Natural killer cell (primary cell): ENCODE measurements at places on chromosomes 11 and 22. TPM values are rescaled to one million over a fixed set of nuclear protein-coding genes. Genes with fewer than 3 reads are reported as not detected.
A peak's percentile ranks its signal among the peaks of the same experiment; 100 is the strongest.

DNA sequence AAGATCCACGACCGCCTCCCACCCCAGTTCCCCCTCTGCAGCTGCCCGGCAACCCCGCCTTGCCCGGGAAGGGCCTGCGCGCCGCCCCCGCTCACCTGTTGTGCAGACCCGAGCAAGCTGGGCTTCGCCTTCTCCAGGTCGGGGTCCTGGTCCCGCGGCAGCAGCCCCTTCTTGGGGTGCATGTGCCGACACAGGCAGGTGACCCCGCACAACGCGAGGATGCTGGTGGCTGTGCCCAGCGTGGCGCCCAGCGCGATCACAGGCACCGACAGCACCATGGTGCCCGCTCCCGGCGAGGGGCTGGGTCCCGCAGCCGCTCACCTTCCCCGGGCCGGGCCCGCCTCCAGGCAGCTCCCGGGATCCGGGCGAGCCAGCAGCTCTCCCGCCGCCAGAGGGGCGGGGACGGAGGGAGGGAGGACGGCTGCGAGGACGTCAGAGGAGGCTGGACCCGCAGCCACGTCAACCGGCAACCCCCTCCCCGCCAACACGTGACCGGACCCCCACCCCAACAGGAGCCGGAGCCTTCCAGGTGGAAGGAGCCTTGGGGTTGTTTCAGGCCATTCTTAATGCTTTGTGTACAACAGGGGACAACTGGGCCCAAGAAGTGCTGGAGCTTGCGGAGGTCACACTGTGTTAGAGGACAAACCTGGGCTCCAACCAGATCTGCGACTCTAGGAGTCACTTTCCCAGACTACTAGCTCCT lies at the start of gene SYT13:
Gene SYT13 (minus strand): TSS at position 412 of the 703 bp plus-strand sequence. CDS start 134 bp downstream, at position 278.
- H3K27ac ChIP-seq: no peak within 1 kb of the TSS
- peaks cover 24% of the 10 kb centered on the region for H3K27me3 ChIP-seq
- H3K36me3 ChIP-seq: no peaks in the 10 kb centered on the region
- no peak within 1 kb of the TSS for H3K4me3 ChIP-seq
- no peak for DNase-seq

DNA sequence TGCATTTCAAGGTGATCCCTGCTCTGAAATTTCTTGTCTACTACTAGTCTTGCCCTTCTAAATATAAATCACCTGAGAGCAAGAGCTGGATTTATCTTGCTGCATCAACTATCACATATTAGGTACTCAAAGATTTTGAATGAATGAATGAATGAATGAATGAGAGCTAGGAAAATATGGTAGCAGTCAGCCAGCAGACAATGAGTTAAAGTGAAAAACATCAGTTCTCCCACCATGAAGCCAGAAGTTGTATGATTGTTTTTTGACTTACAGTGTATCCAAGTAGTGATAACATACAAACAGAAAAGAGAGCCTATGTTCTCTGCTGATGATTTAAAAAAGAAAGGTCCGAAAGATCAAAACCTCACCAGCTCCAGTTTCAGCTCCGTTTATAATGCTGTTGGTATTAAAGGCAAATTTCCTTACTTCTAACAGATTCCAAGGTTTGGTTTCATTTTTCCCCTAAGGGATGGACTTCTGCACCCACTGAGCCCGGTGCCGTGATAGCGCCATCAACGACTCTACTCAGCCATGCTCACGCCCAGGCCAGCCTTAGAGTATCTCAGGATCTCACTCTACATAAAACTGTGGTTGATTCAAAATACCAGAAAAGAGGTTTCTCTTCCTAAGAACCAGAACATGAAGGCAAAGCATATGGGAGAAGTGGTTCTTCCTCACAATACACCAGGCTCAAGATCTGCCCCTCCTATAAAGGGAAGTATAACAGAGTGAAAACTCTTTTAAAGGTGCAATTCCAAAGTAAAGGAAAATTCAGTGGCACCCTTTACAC lies 92.0 kb downstream of the SGSM3 start:
- H3K27ac ChIP-seq: peak overlapping the region; percentile 72
- peak; percentile 58 for DNase-seq
- H3K27me3 ChIP-seq: no peaks in the 10 kb centered on the region
- H3K4me3 ChIP-seq: peak overlapping the region; percentile 53
- peaks cover 15% of the 10 kb centered on the region for H3K36me3 ChIP-seq

DNA sequence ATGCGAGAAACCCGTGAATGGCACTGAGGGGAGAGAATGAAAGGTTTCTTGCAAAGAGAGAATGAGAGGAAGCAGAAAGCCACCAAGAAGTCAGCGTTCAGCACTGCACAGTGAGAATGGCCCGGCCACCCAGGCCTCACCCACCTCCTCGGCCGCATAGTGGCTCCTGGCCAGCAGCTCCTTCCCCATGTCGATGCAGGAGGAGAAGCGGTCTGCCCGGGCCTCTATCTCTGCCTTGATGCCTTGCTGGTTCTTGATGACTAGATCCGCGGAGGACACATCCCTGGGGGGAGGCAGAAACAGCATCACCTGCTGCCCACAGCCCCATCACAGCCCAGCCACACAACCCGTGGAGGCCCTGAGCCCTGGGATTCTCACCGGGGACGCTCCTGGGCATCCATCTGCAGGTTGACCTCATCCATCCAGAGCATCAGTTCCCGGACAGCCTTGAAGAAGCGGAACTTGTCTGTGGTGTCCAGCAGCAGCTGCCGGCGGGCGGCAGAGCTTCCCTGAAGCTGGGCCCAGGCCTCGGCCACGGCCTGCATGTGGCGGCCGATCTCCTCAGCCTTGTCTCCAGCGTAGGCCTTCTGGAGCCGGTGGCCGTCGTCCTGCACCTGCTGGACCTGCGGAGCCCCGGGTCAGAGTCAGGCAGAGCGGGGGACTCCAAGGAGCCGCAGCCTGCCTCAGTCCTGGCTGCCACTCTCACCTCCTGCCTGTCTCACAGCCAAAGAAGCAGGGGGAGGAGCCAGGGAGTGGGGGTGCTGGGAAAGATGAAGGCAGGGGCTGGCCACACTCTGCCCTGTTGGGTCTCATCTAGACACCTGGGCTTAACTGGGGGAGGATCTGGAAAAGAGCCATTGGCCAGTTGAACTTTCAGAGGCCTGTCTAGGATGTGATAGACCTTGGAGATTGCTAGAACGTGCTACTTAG lies 12.2 kb upstream of the RBM4B start:
- no peak overlapping the region for H3K4me3 ChIP-seq
- H3K27ac ChIP-seq: no peak overlapping the region
- H3K27me3 ChIP-seq: no peaks in the 10 kb centered on the region
- DNase-seq: no peak

GRCh38 chr11:11534981-11535380 lies 86.8 kb downstream of the GALNT18 start:
- no peaks in the 10 kb centered on the region for H3K27me3 ChIP-seq
- no peak for DNase-seq
- H3K27ac ChIP-seq: no peak overlapping the region
- no peaks in the 10 kb centered on the region for H3K4me1 ChIP-seq
- no peaks in the 10 kb centered on the region for H3K36me3 ChIP-seq

DNA sequence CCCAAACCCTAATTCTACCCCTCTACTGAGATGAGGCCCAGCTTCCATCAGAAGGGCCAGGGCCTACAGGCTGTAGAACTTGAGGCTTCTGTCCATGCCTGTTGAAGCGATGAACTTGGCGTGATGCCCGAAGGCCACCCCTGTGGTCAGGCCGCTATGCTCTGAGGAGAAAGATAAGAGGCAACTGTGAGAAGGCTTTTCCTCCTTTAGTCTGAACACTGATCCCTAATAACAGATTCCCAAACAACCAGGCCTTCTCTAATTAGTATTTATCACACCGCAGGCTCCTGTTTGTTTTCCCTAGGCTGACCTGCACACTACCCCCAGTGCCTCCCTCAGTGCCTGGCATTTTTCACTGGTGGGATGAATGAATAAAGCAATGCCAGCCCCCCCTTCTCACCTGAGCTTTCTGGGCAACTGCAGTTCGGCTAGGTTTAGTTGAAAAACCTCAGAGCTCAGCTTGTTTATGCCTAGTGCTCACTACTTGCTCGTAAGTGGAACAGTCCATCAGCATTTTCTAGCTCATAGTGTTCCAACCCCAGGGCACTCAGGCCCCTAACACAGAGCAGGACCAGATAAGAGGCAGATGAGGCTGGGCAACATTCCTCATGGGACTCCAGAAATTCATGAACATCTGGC lies 15.2 kb downstream of the PRPF19 start:
- H3K27ac ChIP-seq: no peak overlapping the region
- no peaks in the 10 kb centered on the region for H3K27me3 ChIP-seq
- no peak overlapping the region for H3K4me3 ChIP-seq
- H3K4me1 ChIP-seq: peaks cover 4% of the 10 kb centered on the region
- H3K36me3 ChIP-seq: peaks cover 29% of the 10 kb centered on the region

GRCh38 chr22:33923660-33924246 lies 3.5 kb upstream of the LARGE1 start:
- no peak overlapping the region for H3K27ac ChIP-seq
- H3K4me1 ChIP-seq: peaks cover 26% of the 10 kb centered on the region
- no peak for DNase-seq

DNA sequence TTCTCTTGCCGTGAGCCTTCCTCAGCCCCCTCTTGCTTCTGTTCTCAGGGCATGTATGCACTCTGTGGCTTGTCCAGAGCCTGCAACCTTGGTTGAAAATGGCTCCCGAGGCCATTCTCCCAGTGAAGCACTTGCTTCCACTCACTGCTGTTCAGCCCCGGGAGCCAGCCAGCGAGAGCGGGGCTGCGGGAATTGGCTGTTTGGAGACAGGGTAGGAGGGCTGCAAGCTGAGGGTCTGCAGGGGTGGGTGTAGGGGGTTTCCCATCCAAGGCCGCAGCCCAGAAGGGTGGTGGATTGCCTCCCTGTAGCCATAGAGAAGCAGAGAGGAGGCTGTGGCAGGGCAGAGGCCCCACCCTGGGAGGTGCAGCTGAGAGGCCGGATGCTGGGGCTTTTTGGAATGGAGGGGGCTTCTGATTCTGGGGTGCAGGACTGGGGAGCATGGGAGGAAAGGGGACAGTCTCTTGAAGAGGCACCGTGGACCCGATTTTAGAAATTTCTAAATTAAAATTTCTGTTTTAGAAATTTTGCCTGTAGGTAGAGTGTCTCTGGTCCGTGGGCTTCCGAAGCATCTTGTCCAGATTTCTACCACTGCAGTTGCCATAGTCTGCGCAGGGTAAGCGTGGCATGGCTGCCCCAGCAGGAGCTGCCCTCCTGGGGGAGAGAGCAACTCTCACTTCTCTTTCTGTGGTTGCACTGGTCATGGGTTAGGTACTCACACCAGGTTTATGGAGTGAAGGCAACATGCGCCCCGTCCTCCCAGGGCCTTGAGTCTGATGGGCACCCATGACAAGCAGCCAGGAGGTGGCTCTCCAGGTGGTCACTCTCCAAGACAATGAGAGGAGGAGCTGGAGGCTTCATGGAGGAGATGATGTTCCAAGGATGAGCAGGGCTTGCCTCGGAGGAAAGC lies 100.2 kb downstream of the TBC1D22A start:
- DNase-seq: no peak
- peaks cover 5% of the 10 kb centered on the region for H3K36me3 ChIP-seq
- H3K27ac ChIP-seq: no peak overlapping the region
- H3K4me3 ChIP-seq: no peak overlapping the region
- peaks cover 10% of the 10 kb centered on the region for H3K4me1 ChIP-seq

DNA sequence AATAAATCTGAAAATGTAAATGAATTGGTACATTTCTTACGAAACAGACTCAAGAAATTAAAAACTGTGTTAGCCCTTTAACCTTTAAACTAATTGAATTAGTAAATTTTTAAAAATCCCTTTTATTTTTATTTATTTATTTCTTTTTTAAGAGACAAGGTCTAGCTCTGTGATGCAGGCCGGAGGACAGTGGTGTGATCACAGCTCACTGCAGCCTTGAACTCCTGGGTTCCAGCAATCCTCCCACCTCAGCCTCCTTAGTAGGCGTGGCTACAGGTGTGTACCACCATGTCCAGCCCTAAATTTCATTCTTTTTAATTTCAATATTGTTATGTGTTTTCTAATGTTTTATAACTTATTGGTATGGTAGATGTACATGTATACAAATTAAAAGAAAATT lies 72.6 kb downstream of the MYEOV start:
- no peaks in the 10 kb centered on the region for H3K27me3 ChIP-seq
- no peak for DNase-seq
- no peaks in the 10 kb centered on the region for H3K36me3 ChIP-seq
- H3K4me3 ChIP-seq: no peak overlapping the region

DNA sequence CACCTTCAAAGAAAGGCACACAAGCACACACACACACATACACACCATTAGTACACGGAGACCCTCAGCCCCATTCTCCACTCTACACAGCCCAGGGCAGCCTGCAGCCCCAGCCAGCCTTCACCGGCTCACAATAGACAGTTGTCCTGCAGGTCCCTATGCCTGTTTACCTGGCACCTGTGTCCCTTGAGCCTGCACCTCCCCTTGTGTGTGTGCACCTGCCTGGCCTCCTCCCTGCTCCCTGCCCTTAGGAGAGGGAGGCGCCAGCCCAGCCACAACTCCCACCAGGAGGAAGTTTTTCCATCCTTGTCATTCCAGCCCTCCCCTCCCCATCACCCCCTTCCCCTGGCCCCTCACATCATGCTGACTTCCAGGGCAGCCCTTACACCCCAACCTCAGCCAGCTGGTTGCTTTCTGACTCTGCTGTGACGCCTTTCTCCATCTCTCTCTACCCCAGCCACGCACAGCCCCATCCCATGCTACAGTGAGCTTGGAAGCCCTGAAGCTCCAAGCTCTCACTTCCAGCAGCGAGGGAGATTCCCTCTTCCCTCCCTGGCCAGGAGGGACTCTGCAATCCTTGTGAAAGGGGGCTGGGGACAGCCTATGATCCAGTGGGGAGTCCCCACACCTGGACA lies 4.4 kb downstream of the AHNAK start:
- H3K27ac ChIP-seq: peak overlapping the region; percentile 94
- H3K4me3 ChIP-seq: peak overlapping the region; percentile 95
- H3K4me1 ChIP-seq: peaks cover 80% of the 10 kb centered on the region

GRCh38 chr11:117930668-117931330 lies 1.6 kb upstream of the TMPRSS13 start:
- H3K27me3 ChIP-seq: no peaks in the 10 kb centered on the region
- peak; percentile 45 for DNase-seq
- peak overlapping the region; percentile 36 for H3K27ac ChIP-seq
- H3K4me3 ChIP-seq: no peak overlapping the region

DNA sequence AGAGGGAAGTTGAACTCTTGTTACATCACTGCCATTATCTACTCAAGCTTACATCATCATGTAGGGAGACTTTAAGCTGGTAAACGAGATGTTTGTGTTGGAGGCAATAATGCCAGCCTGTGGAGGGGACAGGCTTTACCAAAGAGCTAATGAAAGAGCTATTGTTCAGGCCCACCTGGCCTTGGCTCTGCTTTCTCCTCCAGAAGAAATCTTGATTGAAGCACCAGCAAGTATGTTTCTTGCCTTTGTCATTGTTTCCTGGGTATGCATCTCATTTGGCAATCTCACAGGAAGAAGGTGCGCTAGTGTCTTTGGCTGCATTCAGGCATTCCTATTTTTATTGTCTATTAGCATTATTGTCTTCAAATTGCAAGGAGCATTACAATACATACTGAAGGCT lies 16.7 kb upstream of the CARD18 start:
- DNase-seq: no peak
- no peaks in the 10 kb centered on the region for H3K27me3 ChIP-seq
- H3K36me3 ChIP-seq: no peaks in the 10 kb centered on the region
- H3K4me3 ChIP-seq: no peak overlapping the region
- H3K27ac ChIP-seq: no peak overlapping the region

Gene OR52K1
- not detected for total RNA-seq

Gene MFRP
- not detected for total RNA-seq

Gene OR52I2
- not detected for total RNA-seq

Gene ART5
- not detected for total RNA-seq

Gene LMNTD2
- 5.2 TPM for total RNA-seq

Gene BDNF
- total RNA-seq: not detected

Gene APOBEC3B
- 2.2 TPM for total RNA-seq

Gene SLC1A2
- total RNA-seq: 0.02 TPM

Gene LDLRAD3
- total RNA-seq: 1.5 TPM

Gene SF3A1
- total RNA-seq: 340 TPM

Gene PLAAT5
- 3.0 TPM for total RNA-seq

Gene LRRC55
- total RNA-seq: not detected

Gene TNNT3
- 27.9 TPM for total RNA-seq
